ENCODE measurements at places on chromosomes 4 and X.

DNA sequence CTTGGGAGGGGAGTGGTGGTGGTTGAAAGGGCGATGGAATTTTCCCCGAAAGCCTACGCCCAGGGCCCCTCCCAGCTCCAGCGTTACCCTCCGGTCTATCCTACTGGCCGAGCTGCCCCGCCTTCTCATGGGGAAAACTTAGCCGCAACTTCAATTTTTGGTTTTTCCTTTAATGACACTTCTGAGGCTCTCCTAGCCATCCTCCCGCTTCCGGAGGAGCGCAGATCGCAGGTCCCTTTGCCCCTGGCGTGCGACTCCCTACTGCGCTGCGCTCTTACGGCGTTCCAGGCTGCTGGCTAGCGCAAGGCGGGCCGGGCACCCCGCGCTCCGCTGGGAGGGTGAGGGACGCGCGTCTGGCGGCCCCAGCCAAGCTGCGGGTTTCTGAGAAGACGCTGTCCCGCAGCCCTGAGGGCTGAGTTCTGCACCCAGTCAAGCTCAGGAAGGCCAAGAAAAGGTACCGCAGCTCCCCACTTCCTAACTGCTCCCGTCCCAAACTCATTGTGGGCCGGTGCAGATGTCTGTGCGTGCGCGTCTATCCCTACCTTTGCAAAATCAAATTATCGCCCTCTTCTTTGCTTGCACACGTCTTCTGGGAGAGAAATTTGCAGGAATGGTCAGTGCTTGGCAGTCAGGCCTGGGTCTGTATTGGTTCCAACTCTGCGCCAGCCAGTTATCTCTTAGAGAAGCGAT, 533 bp downstream of the IL15 start:
- peak; percentile 50 for DNase-seq

DNA sequence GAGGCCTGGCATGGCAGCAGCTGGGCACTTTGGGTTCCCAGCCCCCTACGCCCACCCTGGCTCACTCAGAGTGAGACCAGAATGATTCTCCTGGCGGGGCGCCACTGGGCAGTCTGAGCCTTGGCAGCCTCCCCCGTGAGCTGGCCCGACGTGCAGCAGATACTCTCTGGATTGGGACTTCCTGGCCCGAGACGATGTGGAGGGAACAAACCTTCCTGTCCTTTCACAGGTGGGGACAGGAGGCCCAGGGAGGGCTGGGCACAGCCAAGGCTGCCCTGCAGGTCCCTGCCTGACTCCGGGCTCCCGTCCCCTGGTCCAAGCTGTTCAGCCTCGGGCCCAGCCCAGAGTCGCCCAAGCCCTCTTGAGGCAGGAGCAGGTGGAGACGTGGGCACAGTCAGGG, 17.9 kb upstream of the ADD1 start:
- no peak for DNase-seq

- DNase-seq, result no peak
Measured at GRCh38 chr4:38049545-38050170, 89.5 kb downstream of the PTTG2 start.

- no peak for DNase-seq
Measured at GRCh38 chr4:142574306-142574705, 271.8 kb downstream of the INPP4B start.

DNA sequence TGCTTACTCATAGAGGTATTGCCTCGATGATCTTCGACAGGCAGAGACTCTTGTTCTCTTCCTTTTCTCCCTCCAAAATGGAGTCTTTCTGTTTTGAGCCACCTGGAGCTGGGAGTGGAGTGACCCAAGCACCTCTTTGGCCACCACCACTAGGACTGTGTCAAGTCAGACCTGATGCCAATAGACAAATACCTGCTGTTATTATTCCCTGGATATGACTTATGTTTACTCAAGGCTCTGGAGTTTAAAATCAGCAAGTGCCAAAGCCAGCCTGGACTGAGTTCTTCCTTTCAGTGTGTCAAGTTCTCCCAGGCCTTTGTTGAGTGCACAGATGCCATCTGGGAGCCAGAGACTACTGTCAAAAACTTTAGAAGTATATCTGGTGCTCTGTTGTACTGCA, 130.2 kb upstream of the SLC6A14 start:
- DNase-seq, result no peak

GRCh38 chr4:80446664-80447063, 111.1 kb downstream of the CFAP299 start:
- no peak for DNase-seq

DNA sequence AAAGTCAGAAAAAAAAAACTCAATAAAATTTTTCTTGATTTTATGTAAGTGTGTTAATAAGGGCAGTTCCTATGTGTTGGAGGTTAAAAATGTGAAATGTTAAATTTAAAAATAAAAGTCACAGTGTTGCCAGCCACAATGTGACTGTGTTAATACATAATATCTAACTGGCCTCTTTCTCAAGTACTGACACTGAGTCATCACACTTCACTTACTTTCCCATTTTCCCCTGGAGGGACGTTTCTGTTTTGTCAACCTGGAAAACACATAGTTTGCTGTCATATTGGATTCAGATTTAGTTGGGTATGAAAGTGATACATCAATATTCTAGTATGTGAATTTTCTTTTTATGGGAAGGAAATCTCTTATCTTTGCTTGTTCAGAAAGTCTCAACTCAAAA, 46.4 kb downstream of the ARHGEF38 start:
- DNase-seq, result no peak

DNA sequence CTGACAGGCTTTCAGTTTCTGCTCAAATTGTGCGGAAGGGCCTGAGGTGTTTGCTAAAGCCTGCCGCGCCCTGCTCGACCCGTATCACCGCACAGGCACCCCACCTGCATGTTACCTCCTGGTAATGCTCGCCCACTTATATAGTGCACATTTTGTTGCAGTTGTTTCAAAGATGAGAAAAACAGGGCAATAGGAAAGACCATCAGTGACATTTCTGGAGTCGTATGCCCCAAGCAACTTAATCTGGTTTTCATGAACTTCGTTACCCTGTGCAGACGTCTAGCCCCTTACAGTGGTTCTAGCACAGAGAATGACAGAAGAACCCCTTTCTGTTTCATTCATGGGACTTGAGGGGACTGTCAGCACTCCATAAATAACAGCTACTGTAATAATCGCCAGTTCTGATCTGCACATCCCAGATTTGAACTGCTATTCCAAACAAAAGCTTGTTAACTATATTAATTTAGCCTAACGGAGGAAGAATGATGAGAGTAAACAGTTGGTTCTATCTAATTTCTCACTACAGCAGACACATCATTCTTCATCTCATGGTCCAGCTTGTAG, 940 bp upstream of the DCTD start:
- no peak for DNase-seq

GRCh38 chr4:4990857-4991540, 28.3 kb downstream of the CYTL1 start:
- DNase-seq, result no peak

GRCh38 chr4:156764145-156764544, 207.5 kb downstream of the PDGFC start:
- DNase-seq, result no peak

DNA sequence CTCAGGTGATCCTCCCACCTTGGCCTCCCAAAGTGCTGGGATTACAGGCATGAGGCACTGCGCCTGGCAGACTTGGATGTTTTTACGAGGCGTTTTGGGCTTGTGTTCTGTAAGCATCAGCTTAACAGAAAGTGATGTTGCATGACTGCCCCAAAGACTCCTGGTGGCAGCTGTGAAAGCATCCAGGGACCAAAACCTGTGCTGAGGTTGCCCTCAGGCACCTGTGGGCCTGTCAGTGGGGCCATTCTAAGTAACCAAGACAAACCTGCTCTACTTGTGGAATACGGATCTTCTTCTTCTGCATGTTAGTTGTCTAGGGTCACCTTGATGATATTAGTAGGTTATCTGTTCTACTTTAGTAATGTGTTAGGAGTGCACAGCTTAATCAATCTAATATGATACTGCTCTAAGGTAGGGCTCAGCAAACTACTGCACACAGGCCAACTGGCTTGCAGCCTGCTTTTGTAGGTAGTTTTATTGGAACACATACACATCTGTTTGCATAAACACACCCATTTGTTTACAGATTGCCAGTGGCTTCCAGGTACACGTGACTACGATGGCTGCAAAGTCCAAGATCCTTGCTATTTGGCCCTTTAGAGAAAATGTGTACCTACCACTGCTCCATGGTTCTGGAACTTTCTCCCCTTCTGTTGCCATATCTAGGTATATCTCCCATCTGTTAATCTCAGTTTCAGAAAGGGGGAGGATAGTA, 136.7 kb downstream of the GPR143 start:
- no peak for DNase-seq

DNA sequence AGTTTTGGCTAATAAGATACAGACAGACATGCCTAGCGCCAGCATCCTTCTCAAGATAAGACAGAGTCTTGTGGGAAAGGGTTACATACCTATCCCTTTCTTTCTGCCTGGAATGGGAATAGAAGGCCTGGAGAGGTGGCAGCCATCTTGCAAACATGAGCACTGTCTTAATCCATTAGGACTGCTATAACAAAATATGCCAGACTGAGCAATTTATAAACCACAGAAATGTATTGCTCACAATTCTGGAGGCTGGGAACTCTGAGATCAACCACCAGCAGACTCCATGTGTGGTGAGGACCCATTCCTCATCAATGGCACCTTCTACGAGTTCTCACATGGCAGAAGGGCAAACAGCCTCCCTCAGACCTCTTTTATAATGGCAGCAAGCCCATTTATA, 26.5 kb upstream of the NEIL3 start:
- DNase-seq, result no peak

DNA sequence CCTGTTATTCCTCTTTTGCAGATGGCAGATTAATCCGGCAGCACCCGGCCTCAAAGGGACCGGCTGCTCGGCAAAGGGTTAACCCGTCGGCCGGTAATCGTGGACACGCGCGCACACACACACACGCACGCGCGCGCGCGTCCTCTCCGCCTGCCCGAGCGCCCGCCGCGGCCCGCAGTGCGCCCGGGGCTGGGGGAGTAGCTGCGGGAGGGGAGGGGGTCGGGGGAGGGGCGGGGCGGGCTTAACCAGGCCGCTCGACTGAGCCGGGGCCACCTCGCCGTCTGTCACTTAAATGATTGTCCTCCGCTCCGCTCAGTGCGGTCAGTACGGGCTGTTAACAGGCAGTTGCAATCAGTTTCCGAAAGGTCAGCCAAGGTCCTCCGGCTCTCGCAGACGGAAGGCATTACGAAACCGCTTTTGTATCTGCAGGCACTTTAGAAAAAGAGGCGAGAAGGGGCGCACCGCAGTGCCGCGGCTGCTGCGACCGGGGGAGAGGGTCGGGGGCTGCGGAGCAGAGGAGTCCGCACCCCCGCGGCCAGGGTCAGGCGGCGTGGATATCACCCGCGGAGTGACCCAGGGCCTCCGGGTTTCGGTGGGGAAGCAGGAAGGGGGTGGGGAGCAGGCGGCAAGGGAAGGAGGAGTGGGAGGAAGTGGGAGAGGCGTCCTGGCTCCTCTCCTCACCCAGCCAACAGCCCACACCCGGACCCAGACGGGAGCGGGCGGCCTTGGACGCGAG, 57.3 kb upstream of the BCOR start:
- peak; percentile 50 for DNase-seq

DNA sequence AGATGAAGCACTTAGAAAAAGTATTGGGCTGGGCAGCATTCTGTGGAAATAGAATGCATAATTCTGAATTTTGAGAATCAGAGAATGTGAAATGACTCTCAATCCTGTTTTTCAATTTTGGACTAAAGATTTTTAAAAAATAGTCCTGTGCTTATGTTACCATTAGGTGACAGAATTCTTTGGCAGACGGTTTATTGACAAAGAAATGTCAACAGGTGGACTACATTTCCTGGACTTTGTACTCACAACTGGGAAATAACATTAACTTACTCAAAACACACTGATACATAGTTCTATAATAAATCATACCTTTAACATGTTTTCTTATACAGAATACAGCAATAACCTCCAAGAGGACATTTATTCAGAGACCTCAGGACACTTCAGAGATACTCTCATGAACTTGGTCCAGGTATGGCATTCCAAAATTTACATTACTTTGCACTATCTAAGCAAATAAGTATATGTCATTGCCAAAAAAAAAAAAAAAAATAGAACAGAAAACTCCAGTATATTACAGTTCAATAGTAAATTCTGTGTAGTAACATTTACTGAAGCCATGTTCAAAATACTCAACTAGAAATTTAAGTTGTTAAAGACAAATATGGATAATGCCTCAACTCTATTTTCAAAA, 72.7 kb downstream of the ANXA10 start:
- DNase-seq, result no peak

GRCh38 chr4:168484626-168485025, 4.3 kb upstream of the DDX60L start:
- DNase-seq, result no peak

DNA sequence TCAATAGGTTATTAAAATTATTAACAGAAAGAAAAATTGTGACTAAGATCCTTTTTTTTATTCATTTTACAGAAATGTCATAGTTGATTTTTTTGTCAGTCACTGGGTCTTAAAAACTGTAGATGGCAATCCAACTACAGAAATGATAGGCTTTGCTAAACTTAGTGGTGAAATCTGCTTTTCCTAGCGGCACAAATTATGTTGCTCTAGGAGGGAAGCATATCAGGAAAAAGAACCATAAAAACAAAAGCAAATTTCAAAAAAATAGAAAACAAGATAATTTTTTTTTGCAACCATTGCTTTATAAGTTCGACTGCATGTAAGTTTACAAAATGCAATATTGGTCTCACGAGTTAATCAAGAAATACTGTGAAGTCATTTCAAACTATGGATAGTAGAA, 443.5 kb upstream of the IGFBP7 start:
- no peak for DNase-seq

- no peak for DNase-seq
Measured at GRCh38 chrX:22196149-22196548, 76.6 kb upstream of the CBLL2 start.

GRCh38 chrX:17822351-17822750, 38.7 kb downstream of the RAI2 start:
- DNase-seq, result no peak

DNA sequence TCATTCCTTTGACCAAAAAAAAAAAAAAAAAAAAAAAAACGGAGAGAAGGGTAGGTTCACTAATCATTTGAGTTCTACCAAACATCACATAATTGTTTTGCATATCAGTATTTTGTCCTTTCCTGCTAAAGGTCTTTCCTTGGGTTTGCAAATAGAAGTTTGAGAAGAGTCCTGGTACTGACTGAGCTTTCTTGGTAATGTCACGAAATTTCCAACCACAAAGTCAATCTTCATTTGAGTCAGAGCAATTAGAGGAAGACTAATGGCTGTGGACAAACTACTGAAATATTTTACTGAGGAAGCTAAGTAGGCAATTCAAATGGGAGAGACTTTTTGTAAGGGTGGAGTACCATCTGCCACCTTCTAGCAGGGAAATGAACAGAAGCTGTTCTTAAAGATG, 21.7 kb upstream of the CD40LG start:
- DNase-seq, result no peak

Measured in WTC11 (cell line).